ENCODE measurements at places on chromosomes 1 and 21.

DNA sequence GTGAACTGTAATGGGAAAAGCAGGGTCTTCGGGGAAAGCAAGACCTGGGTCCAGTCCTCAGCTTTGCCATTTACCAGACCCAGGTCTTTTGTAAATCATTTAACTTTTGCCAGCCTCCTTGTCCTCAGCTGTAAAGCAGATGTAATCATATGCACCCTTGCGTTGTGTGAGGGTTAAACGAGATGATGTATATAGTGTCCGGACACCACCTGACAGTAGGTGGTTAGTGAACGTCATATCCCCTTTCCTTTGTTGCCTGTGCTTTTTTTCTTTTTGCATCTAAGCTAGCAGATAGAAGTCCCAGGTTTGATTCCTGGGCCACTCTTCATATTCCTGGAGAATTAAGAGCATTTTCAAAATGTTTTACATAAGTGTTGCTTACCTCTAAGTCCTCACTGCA lies 28.5 kb downstream of the IL12RB2 start:
- no peak for DNase-seq

DNA sequence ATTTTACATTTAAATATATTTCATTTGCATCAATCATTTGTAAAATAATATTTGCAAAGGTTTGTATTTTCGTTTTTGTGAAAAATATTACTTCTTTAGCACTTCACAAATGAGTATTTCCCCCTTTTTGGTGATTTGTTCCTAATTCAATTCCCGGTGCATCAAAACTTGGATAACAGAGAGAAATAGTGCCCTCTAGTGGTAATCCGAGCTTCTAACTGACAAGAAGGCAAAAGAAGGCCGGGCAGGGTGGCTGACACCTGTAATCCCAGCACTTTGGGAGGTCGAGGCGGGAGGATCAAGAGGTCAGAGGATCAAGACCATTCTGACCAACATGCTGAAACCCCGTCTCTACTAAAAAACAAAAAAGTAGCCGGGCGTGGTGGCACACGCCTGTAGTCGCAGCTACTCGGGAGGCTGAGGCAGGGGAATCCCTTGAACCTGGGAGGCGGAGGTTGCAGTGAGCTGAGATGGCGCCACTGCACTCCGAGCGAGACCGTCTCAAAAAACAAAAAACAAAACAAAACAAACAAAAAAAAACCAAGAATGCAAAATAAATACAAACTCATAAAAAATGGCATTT lies 137.7 kb downstream of the COL11A1 start:
- DNase-seq: no peak

GRCh38 chr1:153919876-153920852 lies 2.6 kb downstream of the GATAD2B start:
- no peak for DNase-seq

DNA sequence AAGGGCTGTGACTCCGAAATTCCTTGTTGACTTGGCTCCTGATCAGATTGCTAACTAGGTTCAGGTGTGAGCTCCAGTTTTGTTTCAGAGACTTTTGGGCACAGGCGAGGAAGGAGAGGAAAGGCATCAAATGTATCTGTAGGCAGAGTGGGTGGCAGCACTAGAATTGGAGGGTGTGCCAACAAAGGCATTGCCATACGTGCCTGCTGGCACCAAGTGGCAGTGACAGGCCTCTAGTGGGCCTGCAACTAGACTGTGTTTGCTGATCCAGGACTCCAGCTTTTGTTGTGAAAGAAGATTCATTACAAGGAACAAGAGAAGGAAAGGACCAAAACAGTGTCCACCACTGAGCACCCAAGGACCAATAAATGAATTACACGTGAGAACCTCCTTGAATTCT lies 79.5 kb downstream of the TM2D1 start:
- DNase-seq: no peak

- no peak for DNase-seq
Measured at GRCh38 chr1:227440182-227440581, 121.9 kb upstream of the CDC42BPA start.

GRCh38 chr1:248923352-248924338 lies 17.6 kb downstream of the PGBD2 start:
- DNase-seq: peak; percentile 28

DNA sequence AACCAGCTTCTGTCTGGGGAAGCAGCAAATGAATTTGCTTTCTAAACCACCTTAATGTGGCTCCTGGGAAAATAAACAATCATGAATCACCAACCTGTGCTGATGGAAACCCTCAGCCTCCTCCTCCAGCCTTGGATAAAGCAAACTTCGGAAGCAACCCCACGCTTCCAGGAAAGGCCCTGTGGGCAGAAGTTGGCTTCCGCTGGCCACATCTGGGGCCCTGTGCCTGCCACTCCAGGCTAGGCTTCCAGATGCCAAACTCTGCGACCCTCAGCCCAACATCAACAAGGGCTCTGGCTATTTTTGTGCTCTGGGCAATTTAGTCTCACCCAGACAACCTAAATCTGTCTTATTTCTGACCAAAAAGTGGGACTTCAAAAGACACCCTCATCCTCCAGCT lies 6.2 kb upstream of the OXCT2 start:
- DNase-seq: no peak

- no peak for DNase-seq
Measured at GRCh38 chr1:19028110-19028509, 71.6 kb upstream of the IFFO2 start.

- DNase-seq: no peak
Measured at GRCh38 chr1:51791888-51792287, 86.6 kb downstream of the NRDC start.

DNA sequence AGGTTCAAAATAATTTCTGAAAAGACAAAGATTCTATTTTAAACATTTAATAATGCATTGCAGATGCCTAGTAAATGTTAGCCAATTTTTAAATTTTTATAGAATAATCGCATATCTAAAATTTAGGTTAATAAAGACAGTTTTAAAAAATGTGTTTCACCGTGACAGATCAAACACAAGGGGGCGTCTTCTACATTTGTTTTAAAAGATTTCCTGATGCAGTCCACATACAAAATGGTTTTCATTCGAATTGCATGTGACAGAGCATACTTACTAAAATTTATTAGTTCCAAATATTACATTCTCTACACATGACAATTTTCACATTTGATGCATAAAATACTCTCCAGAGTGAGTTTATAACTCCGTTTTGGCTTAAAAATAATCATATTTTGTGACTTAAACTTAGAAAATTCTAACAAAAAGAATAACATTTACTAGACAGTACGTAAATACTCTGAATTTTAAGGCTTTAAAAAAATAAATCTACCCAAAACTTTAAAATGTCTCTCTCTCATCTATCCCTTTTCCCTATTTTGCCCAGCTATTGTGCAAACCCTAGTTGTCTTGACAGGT lies 75.5 kb downstream of the ADAMTS1 start:
- DNase-seq: no peak
